ELR (cell line): ENCODE measurements at places on chromosomes 4 and X.

DNA sequence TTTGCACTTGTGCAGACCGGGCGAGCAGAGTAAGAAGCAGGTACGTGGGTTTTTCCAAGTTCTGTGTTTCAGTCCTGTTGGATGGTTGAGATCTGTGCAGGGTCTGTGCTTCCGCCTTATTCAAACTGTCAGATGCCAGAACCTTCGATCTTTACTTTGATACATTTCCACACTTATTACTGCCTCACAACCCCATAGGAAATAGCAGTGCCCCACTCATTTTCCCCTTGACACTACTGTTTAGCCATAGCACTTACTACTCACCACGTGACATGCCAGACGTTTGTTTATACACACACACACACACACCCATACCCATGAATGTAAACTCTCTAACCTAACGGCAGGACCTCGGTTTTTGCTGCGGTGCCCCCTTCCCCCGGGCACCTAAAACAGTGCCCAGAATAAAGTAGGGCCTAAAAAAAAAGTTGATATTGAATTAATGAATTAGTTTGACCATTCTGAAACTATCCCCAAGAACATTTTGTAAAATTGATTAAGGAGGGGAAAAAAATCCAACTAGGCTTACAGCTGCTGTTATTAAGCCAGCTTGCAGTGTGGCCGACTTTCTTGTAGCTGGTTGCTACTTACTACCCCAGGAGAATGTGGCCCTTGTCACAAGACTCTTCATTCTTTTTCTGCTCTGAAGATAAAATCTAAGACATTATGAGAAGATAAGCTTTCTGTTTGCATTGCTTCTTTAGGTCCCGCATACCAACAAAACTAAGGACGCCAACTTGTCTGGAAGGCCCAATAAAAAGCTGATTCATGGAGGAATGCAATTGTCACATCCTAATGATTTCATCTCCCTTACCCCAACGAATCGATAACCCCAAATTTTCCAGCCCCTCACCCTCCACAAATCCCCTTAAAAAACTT lies 704 bp upstream of the SEPSECS start:
- peak; percentile 62 for DNase-seq

DNA sequence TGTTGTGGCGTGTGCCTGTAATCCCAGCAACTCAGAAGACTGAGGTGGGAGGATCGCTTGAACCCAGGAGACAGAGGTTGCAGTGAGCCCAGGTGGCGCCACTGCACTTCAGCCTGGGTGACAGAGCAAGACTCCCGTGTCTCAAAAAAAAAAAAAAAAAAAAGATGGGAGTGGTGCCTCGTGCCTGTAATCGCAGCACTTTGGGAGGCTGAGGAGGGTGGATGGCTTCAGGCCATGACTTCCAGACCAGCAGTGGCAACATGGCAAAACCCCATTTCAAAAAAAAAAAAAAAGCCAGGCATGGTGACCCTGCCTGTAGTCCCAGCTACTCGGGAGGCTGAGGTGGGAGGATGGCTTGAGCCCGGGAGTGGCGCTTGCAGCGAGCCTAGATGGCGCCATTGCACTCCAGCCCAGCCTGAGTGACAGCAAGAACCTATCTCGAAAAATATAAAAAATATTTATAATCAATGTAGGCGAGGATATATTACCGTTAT lies 27.0 kb downstream of the EIF2S3 start:
- peak; percentile 75 for DNase-seq

DNA sequence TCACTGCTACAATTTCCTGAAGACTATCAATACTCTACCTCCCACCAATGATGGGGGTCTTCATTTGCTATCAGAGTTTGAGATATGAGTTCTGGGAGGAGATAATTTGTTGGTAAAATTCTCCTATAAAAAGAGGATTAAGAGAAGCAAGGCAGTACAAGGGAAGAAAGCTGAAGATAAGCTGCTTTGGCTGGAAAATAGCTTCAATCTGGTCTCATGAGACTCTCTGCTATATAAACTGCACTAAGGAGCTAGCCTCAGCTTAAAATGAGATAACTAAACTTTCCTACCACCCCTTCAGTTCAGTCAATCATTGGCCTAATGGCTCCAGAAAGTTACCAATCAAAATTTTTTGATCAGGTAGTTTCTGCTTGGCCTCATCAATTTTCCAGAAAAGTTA lies 2105.0 kb downstream of the ARAP2 start:
- DNase-seq: no peak

- peak; percentile 25 for DNase-seq
Observed at GRCh38 chr4:168273838-168274237, 44.7 kb downstream of the DDX60 start.

DNA sequence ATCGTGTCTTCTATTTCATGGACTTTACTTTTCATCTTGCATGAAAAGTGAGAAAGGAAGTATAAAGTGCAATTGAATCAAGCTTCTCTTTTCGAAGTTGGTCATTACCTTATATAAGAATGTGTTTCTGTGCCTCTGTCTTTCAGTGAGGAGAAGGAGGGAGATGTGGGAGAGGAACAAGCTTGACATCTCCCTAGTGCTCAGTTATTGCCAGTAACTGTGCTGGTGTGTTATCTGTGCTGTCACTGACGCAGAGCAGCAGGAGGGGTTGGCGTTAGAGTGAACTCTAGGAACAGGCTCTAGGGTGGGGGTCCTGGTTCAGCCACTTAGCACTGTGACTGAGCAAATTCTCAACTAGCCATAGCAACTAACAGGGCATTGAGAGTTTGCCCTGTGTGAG lies 34.0 kb upstream of the TBC1D9 start:
- DNase-seq: no peak

- DNase-seq: peak; percentile 76
Observed at GRCh38 chr4:118224243-118224829, 128.5 kb downstream of the PRSS12 start.

DNA sequence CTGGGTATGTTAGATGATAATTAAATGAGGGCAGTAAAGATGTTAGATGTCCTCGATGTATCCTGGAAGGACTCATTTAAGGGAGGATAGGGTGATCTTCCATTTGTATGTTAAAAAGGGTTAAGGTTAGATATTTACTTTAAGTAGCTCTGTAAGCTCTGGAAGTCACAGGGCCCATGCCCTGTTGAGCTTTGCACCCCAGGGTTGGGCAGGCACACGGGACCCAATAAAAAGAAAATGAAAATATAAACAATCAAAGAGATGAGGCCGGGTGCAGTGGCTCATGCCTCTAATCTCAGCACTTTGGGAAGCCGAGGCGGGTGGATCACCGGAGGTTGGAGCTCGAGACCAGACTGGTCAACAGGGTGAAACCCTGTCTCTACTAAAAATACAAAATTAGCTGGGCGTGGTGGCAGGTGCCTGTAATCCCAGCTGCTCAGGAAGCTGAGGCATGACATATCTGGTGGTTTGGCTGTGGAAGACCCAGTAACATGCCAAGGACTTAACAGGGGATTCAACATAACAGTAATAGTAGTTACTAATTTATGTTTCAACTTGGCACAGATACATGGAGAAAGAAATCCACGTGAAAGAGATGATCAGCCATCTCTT lies 16.9 kb upstream of the PHEX start:
- DNase-seq: no peak

DNA sequence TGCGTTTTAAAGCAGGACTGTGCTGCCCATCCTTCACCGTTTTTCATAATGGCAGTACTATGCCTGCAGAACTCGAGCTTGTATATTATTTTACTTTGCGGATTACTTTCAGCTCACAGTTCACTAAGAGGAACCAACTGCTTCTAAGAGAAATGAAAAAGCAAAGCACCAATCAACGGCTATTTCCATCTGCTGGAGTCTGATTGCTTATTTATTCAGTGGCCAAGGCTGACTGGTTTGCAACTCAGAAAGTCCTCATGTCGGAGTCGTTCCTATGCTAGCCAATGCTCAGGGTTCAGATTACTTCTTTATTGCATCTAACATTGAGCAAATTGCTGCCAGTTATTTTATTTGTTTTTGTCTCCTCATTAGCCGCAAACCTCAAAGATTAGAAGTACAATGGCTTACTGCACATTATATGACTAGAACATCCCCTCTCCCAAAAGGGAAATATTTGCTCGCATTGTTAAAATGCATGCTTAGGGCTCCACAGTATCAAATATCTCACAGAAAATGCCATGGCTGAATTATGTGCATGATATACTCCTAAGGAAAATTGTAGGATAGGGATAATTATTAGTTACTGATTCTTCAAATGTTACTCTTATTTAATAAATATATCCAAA lies 1628.2 kb upstream of the ADGRL3 start:
- no peak for DNase-seq

DNA sequence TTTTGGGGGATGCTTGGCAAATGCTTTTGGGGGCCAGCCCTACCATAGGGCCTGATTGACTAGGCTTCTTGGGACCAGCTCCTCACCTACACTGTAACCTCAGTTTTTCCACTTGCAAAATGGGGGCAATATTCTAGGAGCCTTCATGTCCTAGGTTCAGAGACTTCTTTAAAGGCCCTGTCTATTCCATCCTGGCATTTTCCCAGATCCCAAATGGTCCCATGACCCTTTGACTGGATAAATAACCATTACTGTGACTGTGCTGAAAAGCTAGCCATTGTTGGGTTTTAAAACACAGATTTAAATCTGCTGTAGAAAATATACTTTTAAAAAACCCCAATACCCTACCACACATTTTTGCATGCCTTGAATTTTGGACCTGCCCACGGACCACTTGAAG lies 149.8 kb downstream of the EFNB1 start:
- DNase-seq: no peak

DNA sequence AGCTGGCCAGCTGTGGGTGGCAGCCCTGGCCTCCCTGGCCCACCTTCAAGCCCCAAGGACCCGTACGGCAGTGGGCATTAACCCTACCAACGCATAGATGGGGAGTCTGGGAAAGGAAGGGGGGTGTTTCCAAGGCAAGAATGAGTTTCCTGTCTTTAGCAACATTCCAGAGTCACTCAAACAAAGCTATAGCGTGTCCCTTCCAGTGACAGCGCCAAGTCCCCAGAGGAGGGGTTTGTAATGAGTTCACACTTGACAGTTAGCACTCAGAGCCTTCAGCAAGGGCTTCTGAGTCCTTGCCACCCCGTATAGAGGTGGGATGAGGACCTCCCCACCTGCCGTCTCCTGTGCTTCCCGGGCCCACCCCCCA lies 1.8 kb downstream of the BGN start:
- no peak for DNase-seq

GRCh38 chr4:130210864-130211263 lies 1114.9 kb downstream of the C4orf33 start:
- DNase-seq: peak; percentile 89

- no peak for DNase-seq
Observed at GRCh38 chr4:129109965-129110824, 14.2 kb downstream of the C4orf33 start.

GRCh38 chr4:17884063-17884462 lies 73.3 kb downstream of the NCAPG start:
- DNase-seq: no peak
